ENCODE measurements at places on chromosomes 7 and 10. TPM values are rescaled to one million over a fixed set of nuclear protein-coding genes. Genes with fewer than 3 reads are reported as not detected.

DNA sequence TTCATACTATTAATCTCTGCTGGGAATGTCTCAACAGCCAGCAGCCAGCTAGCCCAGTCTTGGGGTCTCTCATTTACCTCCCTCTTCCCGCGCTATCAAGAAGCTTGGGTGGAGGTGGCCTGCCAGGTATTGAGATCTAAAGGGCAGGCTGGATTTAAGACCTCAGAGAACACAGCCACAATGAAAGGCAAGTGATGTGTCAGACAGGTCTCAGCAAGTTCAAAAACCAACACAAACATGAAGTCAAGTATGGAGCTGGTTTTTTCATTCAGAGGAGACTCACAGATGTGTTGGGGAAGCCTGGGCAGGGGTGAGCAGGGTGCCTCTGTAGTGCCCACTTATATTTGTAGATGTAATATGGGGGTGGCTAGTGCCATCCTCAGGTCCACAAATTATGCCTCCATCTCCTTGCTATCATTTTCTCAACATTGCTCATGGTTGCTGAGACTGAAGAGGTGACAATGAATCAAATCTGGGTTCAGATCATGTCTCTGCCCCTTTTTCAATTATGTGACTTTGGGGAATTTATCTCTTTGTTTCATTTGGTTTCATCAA is 27.7 kb upstream of the CROT start:
- no peaks in the 10 kb centered on the region for H3K4me1 ChIP-seq
- H3K36me3 ChIP-seq, result no peaks in the 10 kb centered on the region
- H3K27me3 ChIP-seq, result no peaks in the 10 kb centered on the region
- no peak overlapping the region for H3K4me3 ChIP-seq
- no peak overlapping the region for H3K27ac ChIP-seq

GRCh38 chr10:48377751-48378530 is 71.5 kb downstream of the MAPK8 start:
- no peak overlapping the region for H3K27ac ChIP-seq
- H3K27me3 ChIP-seq, result no peaks in the 10 kb centered on the region
- H3K36me3 ChIP-seq, result no peaks in the 10 kb centered on the region
- no peaks in the 10 kb centered on the region for H3K4me1 ChIP-seq
- no peak for DNase-seq

GRCh38 chr7:30841801-30842541 is 69.7 kb upstream of the AQP1 start:
- peaks cover 23% of the 10 kb centered on the region for H3K36me3 ChIP-seq
- H3K4me1 ChIP-seq, result peaks cover 61% of the 10 kb centered on the region
- H3K4me3 ChIP-seq, result no peak overlapping the region
- H3K27me3 ChIP-seq, result no peaks in the 10 kb centered on the region

DNA sequence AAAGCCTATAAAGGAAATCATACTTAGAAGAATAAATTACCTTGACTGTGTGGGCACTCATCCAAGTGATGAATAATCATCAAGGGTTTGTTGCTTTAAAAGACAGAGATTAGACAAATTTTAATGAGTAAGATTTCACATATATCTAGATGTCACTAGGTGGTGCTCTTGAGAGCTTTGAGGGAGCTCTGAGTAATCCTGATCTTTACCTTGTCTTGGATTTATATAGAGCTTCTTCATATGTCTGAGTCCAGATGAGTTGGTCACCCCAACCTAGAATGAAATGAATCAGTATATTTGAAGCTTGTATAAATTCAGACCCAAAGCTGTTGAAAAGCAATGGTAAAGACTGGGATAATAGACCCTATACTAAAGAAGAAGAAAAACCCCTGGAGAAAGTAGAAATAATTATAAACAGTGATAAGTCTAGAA is 3.7 kb downstream of the AGR2 start:
- H3K4me1 ChIP-seq, result no peaks in the 10 kb centered on the region
- H3K27me3 ChIP-seq, result no peaks in the 10 kb centered on the region

DNA sequence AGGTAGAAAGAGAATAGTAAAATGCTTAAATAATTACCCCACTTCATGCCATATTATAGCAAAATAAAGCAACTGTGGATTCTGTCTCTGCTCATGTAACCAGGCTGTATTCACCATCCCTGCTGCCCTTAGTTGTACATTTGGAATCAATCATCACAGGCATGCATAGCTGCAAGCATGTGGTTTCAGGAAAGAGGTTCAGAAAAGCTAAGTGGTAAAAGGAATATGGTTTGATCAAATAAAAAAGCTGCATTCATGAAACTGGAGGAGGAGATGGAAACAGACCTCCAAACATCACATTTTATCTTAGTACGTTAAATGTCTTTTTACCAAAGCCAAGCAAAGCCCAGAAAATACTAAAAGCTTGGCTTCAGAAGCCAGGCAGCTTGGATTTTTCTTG is 81.3 kb downstream of the ADAM22 start:
- H3K4me3 ChIP-seq, result no peak overlapping the region
- H3K27me3 ChIP-seq, result no peaks in the 10 kb centered on the region
- no peak for DNase-seq
- H3K4me1 ChIP-seq, result no peaks in the 10 kb centered on the region
- no peak overlapping the region for H3K27ac ChIP-seq

DNA sequence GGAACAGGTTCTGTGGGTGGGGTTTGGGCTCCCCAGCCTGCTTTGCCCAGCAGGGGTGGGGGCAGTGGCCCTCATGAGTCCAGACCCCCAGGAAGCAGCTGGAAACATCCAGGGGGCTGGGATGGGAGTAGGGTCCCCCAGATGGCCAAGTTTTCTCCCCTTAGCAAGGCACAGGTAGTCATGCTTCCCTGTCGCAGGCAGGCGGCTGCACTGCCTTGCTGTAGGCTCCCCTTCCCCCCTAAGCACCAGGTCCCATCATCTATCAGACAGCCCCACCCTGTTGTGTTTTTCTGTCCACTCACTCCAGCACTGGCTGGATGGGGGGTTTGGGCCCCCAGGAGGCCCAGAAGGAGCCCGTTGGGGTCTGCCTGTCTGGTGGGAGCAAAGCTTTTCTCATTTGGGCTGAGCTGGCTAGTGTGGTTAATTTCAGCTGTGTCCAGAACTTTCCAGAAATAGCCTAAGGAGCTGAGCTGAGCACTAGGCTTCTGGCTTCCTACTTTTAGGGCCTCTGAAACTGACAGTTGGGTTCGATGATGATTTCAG is 7.9 kb downstream of the BRI3 start:
- no peak overlapping the region for H3K4me3 ChIP-seq
- peaks cover 82% of the 10 kb centered on the region for H3K36me3 ChIP-seq
- H3K27me3 ChIP-seq, result no peaks in the 10 kb centered on the region
- DNase-seq, result no peak
- peaks cover 54% of the 10 kb centered on the region for H3K4me1 ChIP-seq

DNA sequence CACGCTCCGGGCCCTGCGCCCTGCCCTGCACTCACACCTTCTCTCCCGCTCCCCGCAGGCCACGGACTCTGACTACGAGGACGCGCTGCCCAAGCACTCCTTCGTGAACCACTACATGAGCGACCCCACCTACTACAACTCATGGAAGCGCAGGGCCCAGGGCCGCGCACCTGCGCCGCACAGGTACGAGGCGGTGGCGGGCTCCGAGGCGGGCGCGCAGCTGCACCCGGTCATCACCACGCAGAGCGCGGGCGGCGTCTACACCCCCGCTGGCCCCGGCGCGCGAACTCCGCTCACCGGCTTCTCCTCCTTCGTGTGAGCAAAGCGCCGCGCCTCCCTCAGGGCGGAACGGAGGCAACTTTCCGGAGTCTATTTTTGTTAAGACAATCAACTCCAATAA is 417.0 kb upstream of the FOXK1 start:
- H3K36me3 ChIP-seq, result no peaks in the 10 kb centered on the region
- H3K4me1 ChIP-seq, result no peaks in the 10 kb centered on the region
- H3K4me3 ChIP-seq, result no peak overlapping the region
- DNase-seq, result no peak
- no peak overlapping the region for H3K27ac ChIP-seq

- peak; percentile 36 for DNase-seq
- no peak overlapping the region for H3K27ac ChIP-seq
- no peak overlapping the region for H3K4me3 ChIP-seq
- peaks cover 5% of the 10 kb centered on the region for H3K27me3 ChIP-seq
- H3K4me1 ChIP-seq, result peaks cover 8% of the 10 kb centered on the region
- H3K36me3 ChIP-seq, result no peaks in the 10 kb centered on the region
These were observed 6.9 kb downstream of the ADAP1 start for GRCh38 chr7:947391-948210.

- H3K4me1 ChIP-seq, result no peaks in the 10 kb centered on the region
- H3K27me3 ChIP-seq, result no peaks in the 10 kb centered on the region
- no peak for DNase-seq
- no peak overlapping the region for H3K27ac ChIP-seq
- H3K4me3 ChIP-seq, result no peak overlapping the region
These were observed 84.3 kb upstream of the MTPN start for GRCh38 chr7:136061433-136061832.

- DNase-seq, result no peak
- no peaks in the 10 kb centered on the region for H3K27me3 ChIP-seq
- peaks cover 24% of the 10 kb centered on the region for H3K4me1 ChIP-seq
- H3K27ac ChIP-seq, result peak overlapping the region; percentile 51
- no peak overlapping the region for H3K4me3 ChIP-seq
- no peaks in the 10 kb centered on the region for H3K36me3 ChIP-seq
These were observed 44.4 kb upstream of the TOMM7 start for GRCh38 chr7:22867003-22867402.

- DNase-seq, result no peak
- H3K4me1 ChIP-seq, result peaks cover 58% of the 10 kb centered on the region
- H3K27me3 ChIP-seq, result no peaks in the 10 kb centered on the region
- H3K36me3 ChIP-seq, result no peaks in the 10 kb centered on the region
- no peak overlapping the region for H3K4me3 ChIP-seq
- no peak overlapping the region for H3K27ac ChIP-seq
These were observed 13.8 kb downstream of the LRRC4 start for GRCh38 chr7:128017460-128017859.

DNA sequence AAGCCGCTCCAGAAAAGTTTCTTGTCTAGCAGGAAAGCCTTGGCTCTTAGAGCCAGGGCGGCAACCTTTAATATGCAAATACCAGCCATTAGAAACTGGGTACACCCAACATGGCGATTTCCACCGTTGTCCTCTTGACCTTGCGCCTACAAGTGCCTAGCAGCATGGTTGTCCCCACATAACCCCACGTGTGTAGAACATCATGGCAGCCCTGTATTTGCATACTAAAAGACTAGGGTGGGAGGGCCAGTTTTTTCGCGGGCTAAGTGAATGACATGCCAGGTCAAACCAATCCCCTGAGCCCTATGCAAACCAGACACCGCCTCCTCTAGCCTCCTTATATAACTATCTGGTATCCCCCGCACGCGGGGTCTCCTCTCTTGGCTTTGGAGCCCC is 58.4 kb upstream of the FZD8 start:
- no peaks in the 10 kb centered on the region for H3K36me3 ChIP-seq
- no peaks in the 10 kb centered on the region for H3K4me1 ChIP-seq
- no peak overlapping the region for H3K27ac ChIP-seq
- DNase-seq, result no peak

DNA sequence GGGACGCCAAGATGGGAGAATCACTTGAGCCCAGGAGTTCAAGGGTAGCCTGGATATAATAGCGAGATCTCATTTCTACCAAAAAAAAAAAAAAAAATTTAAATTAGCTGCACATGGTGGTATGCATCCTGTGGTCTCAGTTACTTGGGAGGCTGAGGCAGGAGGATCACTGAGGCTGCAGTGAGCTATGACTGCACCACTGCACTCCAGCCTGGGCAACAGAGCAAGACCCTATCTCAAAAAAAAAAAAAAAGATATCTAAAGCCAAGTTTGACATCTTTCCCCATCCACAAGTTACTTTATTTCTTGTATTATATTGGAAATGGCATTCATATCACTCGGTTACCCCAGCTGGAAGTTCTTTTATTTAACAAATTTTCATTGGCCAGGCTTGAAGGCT is 3.4 kb upstream of the PIP4K2A start:
- H3K36me3 ChIP-seq, result no peaks in the 10 kb centered on the region
- no peaks in the 10 kb centered on the region for H3K27me3 ChIP-seq
- DNase-seq, result no peak
- H3K27ac ChIP-seq, result no peak overlapping the region

GRCh38 chr10:13016886-13017285 is 15.4 kb upstream of the CCDC3 start:
- DNase-seq, result no peak
- H3K36me3 ChIP-seq, result no peaks in the 10 kb centered on the region
- H3K4me1 ChIP-seq, result no peaks in the 10 kb centered on the region
- no peak overlapping the region for H3K27ac ChIP-seq

DNA sequence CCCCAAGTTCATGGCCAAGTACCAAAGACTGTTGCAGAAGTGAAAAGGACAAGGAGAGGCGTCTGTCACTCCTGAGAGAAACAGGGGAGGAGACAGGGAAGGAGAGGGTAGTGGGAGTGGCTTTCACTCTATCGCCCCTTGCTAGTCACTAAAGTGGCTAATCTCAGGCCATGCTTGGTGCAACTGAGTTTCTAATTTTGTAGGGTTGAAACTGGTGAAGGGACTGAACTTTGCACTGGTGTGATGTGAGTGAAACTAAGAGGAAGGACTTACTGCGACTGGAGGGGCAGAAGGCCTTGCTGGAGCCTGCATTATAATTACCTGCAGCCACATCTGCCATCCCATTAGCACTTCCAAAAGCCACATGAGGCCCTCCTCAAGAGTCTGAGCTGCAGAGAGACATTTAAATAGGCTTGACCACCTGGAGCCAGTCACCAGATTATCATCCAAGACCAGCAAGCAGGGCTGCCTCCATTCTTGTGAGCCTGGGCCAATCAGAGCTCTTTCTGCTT is 107.2 kb upstream of the EEPD1 start:
- H3K27ac ChIP-seq, result peak overlapping the region; percentile 54
- H3K4me1 ChIP-seq, result peaks cover 66% of the 10 kb centered on the region
- H3K36me3 ChIP-seq, result no peaks in the 10 kb centered on the region
- no peak overlapping the region for H3K4me3 ChIP-seq

The FAM185A gene
- 10.0 TPM for total RNA-seq

The IFIT1B gene
- not detected for total RNA-seq

The DMBT1 gene
- total RNA-seq, result 43.1 TPM

The TET1 gene
- 1.8 TPM for total RNA-seq

The IDI2 gene
- total RNA-seq, result not detected

The SAMD8 gene
- 21.7 TPM for total RNA-seq

DNA sequence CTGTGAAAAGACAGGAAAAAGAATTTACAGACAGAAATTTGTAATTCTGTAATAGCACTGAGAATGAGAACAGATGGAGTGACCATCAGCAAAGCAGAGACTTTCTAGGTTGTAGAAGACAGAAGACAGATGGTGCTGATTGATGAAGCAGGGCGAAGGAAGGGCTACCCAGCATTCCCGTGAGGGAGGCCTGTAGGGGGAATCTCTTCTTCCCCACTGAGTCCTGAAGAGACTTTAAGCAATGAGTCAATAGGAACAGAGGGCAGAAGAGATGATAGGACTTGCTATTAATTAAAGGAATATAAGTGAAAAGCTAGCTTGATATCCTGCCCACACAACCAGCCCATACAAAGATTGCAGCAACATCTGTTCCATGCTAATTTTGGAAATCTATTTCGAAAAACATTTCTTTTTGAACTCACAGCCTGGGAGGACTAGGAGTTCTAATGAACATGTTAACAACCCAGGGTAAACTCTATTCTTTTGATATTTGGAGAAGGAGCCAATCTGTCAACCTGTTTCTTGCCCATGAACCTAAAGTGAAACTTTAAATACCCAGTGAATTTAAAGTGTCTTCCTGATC is 44.1 kb downstream of the RALA start:
- no peak for DNase-seq
- H3K4me3 ChIP-seq, result no peak overlapping the region
- no peaks in the 10 kb centered on the region for H3K27me3 ChIP-seq
- H3K4me1 ChIP-seq, result peaks cover 5% of the 10 kb centered on the region
- H3K27ac ChIP-seq, result peak overlapping the region; percentile 8
- no peaks in the 10 kb centered on the region for H3K36me3 ChIP-seq

All from lower lobe of right lung (tissue), 2 donors.